ENCODE measurements at places on chromosomes 16 and 17. TPM values are rescaled to one million over a fixed set of nuclear protein-coding genes. Genes with fewer than 3 reads are reported as not detected.

DNA sequence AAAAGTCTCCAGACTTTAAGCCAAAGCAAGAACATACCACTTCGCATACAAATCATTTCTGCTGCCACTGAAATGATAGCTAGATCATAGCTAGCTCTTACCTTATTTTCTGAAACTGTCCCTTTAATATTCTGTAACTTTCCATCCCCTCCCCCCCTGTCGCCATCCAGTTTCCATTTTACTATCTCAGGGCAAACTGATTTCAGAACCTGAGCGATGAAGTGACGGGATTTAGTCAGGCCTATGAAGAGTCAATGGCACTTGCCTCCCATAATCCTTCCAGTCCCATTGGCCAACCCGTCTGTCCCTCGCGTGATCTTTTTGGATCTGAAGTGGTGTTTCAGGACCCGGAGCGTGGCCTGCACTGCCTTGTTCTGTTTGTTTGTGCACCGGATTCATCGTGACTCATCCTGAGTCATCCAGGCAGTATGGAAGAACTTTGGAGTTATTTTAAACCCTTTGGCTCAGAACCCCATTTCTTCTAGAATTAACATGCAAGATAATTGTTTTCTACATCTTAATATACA is 199.8 kb upstream of the CHMP6 start:
- H3K36me3 ChIP-seq, result peaks cover 2% of the 10 kb centered on the region
- peak overlapping the region; percentile 60 for H3K27ac ChIP-seq
- peak overlapping the region; percentile 68 for H3K4me3 ChIP-seq
- no peaks in the 10 kb centered on the region for H3K27me3 ChIP-seq
- peaks cover 47% of the 10 kb centered on the region for H3K4me1 ChIP-seq

DNA sequence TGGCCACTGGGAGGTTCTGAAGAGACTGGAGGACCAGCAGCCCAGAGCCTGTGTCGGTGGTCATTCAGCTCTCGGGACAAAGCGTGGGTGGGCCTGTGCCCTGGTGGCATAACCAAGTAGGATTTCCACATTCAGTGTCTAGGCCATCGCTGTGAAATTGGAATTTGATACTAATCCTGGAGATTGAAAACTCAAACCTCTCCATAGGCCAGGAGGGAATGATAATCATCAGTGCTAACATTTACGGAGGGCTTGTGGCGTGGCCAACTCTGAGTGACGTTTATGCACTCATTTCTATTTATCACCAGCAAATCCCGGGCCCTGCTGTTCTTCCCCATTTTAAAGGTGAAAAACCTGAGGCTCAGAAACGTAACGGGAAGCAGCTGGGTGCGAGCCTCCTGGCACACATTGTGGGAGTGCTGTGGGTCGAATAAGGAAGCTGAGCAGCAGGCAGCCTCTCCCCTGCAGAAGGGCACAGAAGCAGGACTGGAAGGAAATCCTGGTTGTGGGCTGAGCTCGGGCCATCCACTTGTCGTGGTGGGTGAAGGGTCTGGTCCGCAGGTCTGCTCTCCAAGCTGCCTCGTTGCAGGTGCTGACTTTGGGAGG is 33.1 kb downstream of the RAI1 start:
- DNase-seq, result no peak
- H3K27me3 ChIP-seq, result no peaks in the 10 kb centered on the region
- H3K27ac ChIP-seq, result no peak overlapping the region
- no peaks in the 10 kb centered on the region for H3K4me1 ChIP-seq
- no peak overlapping the region for H3K4me3 ChIP-seq

DNA sequence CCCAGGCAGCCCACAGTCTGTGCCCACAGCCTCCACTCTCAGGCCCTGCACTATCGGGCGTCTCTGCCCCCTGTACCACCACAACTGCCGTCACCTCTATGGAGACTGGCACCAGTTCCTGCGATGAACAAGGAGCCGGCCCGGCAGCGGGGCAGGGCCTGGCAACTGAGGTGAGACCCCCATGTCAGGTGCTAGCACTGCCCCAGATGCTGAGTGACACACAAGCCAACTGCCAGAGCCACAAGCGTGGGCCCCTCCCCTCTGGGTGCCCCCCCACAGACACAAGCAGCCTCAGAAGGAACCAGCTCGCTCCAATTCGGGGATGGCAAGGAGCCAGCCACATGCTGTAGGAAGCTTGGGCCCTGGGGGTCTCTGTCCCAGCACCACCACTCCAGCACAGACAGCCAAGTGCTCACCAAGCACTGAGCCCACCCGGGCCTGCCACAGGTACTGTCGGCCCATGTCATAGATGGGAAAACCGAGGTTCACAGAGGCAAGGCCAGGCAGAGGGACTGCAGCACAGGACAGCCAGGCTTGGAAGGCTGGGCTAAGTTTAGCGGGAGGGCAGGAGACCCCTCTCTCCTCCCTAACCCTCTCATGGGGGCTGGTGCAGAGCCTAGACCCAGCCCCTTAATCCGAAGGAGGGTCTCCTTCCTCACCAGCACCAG is 1.5 kb upstream of the PVALEF start:
- H3K27ac ChIP-seq, result no peak overlapping the region
- DNase-seq, result no peak
- H3K27me3 ChIP-seq, result no peaks in the 10 kb centered on the region

DNA sequence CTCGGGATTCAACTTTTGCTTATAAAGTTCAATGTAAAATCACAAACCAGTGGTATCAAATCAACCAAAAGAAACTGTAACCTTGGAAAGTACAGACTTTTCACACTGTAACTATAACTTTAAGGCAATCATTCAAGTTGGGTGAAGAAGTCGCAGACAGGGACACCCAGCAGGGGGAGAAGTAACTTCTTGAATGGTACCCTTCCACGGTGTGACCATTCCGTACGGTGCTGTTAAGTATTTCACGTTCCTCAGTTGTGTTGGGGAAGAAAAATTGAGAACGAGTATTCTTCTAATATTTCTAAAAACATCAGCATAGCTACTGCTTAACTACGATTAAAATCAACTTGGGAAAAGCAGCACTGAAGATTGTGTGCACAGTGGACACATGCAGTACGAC is 55.8 kb downstream of the MYH10 start:
- H3K27ac ChIP-seq, result no peak overlapping the region
- H3K27me3 ChIP-seq, result peaks cover 3% of the 10 kb centered on the region
- H3K36me3 ChIP-seq, result no peaks in the 10 kb centered on the region
- H3K4me3 ChIP-seq, result no peak overlapping the region
- no peaks in the 10 kb centered on the region for H3K4me1 ChIP-seq

DNA sequence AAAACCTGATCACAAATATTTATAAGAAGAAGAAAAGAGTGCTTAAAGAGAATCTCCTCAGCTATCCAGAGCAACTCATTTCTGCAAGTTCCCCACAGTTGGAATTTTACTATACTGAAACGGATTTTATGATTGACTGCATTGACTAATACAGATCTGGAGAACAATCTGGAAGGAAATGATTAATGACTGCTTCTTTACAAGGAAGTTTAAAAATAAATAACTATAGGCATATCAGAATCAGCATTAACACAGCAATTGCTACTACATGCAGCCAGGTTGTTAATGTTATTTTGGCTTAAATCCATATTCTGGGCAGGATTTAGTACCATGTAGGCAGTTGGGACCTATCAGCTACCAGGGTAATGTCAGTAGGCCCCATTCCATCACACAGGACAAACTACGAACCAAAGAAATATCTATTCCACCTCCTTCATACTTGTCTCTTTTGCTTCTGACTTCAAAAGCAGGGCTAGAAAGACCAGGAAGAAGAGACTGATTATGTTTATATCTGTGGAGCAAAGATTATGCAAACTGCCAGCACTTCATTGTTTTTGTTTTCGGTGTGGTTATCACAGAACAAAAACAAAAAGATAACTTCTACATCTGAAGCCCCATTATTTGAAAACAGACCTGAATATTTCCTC is 3.9 kb downstream of the SKAP1 start:
- H3K36me3 ChIP-seq, result no peaks in the 10 kb centered on the region
- no peaks in the 10 kb centered on the region for H3K27me3 ChIP-seq

DNA sequence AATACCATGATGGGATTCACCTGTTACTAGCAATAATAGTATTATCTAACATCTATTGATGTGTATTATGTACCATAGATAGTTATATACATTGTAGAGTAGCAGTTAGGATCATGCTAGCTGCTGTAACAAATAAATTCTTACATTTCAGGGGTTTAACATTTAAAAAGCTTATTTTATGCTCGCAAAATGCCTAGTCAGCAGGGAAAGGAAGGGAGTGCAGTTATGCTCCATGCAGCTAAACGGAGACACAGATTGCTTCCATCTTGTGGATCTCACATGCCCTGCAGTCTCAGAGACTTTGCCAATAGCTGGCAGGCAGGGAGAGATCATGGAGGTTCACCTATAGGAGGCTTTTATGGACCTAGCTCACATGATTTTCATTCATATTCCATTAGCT is 364.1 kb downstream of the TOX3 start:
- no peaks in the 10 kb centered on the region for H3K27me3 ChIP-seq
- no peak overlapping the region for H3K27ac ChIP-seq
- no peak overlapping the region for H3K4me3 ChIP-seq
- no peaks in the 10 kb centered on the region for H3K4me1 ChIP-seq

GRCh38 chr16:19186408-19186807 is 18.4 kb downstream of the SYT17 start:
- H3K4me3 ChIP-seq, result no peak overlapping the region
- no peak for DNase-seq
- H3K27ac ChIP-seq, result no peak overlapping the region
- no peaks in the 10 kb centered on the region for H3K27me3 ChIP-seq
- H3K36me3 ChIP-seq, result no peaks in the 10 kb centered on the region

GRCh38 chr16:9170470-9170869 is 79.0 kb downstream of the HAPSTR1 start:
- no peak overlapping the region for H3K27ac ChIP-seq
- no peaks in the 10 kb centered on the region for H3K27me3 ChIP-seq
- H3K4me3 ChIP-seq, result no peak overlapping the region
- no peaks in the 10 kb centered on the region for H3K4me1 ChIP-seq
- H3K36me3 ChIP-seq, result no peaks in the 10 kb centered on the region
- no peak for DNase-seq

DNA sequence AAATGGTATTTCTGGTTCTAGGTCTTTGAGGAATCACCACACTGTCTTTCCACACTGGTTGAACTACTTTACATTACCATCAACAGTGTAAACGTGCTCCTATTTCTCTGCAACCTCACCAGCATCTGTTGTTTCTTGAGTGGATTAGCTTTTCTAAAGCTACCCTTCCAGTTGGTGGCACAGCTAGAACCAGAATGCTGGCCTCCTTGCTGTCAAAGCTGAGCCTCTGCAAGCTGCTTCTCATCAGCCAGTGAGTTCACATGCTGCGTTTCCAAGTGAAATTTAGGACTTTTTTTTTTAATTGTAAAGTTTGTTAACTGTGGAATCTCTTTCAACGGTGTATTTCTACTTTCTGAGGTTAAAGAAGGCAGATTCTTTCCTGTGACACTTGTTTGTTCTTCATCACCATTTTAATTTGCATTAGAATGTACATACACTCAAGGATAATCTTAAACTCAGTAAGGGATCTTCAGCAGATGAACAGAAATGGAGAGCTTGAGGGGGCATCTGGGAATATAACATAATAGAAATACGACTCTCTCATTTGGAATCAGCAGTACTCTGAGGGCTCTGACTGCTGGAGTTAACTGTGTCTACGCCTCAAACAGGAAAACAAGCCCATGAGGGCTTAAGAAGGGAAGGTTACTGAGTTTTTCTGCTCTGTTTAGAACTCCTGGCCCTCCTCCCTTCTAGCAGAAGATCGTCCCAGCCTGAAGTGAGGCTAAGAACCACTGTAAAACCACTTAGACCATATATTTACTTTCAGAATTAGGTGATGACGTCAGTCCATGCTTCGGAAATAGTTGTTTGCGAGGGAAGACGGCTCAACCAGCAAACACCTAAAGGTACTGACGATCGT is 148.4 kb upstream of the FAM20A start:
- no peaks in the 10 kb centered on the region for H3K4me1 ChIP-seq
- no peaks in the 10 kb centered on the region for H3K36me3 ChIP-seq
- no peaks in the 10 kb centered on the region for H3K27me3 ChIP-seq
- no peak for DNase-seq

Gene CLEC3A
- polyA plus RNA-seq, result not detected

DNA sequence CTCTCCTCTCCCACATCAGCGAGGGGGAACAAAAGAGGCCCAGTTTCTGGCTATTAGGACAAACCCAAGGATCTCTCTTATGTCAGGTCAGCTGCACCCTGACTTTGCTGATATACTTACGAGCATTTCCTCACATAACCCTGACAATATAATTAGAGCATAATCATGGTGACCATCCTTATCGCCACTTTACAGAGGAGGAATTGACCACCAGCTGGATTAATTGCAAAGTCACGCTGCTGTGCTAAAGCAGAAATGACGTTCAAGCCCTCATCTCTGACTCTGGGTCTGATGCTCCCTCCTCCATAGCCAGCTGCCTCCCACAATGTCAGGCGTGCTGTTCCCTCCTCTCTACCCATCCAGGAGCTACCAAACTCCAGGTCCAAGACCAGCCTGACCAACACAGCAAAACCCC is 42.6 kb downstream of the TRARG1 start:
- H3K4me3 ChIP-seq, result no peak overlapping the region
- H3K27me3 ChIP-seq, result no peaks in the 10 kb centered on the region
- H3K36me3 ChIP-seq, result no peaks in the 10 kb centered on the region
- H3K27ac ChIP-seq, result no peak overlapping the region
- DNase-seq, result no peak

DNA sequence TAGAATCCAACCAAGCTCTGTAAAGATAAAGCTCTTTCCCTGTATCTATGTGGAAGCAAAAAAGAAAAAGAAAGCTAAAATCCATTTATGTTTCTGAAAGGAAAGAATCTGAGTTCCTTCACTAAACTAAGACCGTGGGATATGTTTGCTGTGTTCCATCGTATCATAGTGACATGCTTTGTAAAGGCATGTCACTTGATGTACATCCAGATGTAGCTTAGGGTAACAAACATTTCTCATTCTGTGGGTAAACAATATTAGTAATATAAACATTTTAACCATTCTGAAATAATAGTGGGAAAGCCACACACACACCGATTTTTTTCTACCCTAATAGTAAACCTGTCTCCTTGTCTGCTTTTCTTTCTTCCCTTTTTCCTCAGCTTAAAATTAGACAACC is 78.1 kb downstream of the TUBD1 start:
- DNase-seq, result no peak
- H3K4me1 ChIP-seq, result no peaks in the 10 kb centered on the region
- no peaks in the 10 kb centered on the region for H3K27me3 ChIP-seq

GRCh38 chr16:85090873-85091521 is 21.3 kb downstream of the CIBAR2 start:
- no peak for DNase-seq
- H3K4me1 ChIP-seq, result peaks cover 5% of the 10 kb centered on the region
- no peak overlapping the region for H3K27ac ChIP-seq
- no peaks in the 10 kb centered on the region for H3K27me3 ChIP-seq
- H3K36me3 ChIP-seq, result no peaks in the 10 kb centered on the region

DNA sequence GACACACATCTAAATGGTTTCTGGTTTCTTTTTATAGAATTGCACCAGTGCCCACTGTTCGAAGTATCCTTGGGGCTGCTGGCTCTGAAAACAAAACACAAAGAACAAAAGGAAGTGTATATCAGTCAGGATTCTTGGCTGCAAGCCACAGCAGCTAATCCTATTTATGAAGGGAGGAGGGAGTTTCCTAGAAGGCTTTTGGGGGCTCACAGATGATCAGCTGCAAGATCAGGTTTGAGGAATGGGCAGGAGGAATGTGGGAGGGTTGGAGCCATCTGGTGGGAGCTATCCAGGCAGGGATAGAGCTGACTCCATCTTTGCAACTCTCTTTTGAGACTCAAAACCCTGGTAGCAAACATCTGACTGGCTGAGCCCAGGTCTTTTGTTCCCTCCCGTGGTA is 118.3 kb upstream of the EEF2KMT start:
- no peak overlapping the region for H3K4me3 ChIP-seq
- H3K36me3 ChIP-seq, result no peaks in the 10 kb centered on the region
- no peak for DNase-seq
- H3K27me3 ChIP-seq, result no peaks in the 10 kb centered on the region

Data from CD4-positive, CD25-positive, alpha-beta regulatory T cell (primary cell).